ENCODE measurements at places on chromosomes 16 and 17. TPM values are rescaled to one million over a fixed set of nuclear protein-coding genes. Genes with fewer than 3 reads are reported as not detected.

- DNase-seq, result no peak
These were observed at the start of gene CENPX for GRCh38 chr17:82022310-82022980. CENPX (minus strand) TSS chr17:82022878; CDS start chr17:82022861, 17 bp downstream.

GRCh38 chr17:36892112-36892838, 45.0 kb upstream of the LHX1 start:
- DNase-seq, result peak; percentile 15

- DNase-seq, result no peak
These were observed 103.3 kb downstream of the METRNL start for GRCh38 chr17:83182620-83183101.

DNA sequence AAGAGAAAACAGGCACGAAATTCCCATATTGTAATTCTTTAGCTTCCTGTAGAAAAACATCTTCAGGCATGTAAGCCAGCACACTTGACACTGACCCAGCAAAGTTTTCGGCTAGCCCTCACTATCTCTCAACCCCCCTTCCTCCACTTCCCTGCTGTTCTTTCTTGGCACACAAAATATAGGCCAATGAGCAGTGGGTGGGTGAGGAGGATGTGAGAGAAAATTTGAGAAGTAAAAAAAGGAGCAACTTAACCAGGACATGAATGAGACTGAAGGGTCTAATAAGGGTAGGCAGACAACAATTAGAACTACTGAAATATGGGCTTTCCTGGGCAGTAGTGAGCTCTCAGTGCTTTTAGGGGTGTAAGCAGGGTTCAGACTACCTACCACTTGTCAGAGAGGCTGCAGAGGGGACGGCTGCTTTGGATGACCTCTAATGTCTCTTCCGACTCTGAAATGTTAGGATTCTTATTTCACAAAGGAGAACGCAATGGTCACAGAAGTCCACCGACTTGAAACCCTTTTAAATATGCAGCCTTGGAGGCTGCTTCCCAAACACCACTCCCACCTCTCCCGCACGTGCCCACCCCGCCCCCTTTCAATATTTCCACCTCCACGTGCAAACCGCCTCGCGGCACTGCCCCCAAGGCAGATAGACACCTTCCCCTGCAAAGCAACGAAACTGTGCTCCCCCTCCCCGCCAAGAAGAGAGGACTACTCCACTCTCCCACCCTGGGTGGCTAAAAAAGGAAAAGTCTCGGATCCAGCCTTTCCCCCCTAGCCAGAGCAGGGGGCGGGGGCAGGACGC, 889 bp downstream of the MBTD1 start:
- peak; percentile 17 for DNase-seq

Gene CDYL2
- total RNA-seq, result 1.6 TPM

DNA sequence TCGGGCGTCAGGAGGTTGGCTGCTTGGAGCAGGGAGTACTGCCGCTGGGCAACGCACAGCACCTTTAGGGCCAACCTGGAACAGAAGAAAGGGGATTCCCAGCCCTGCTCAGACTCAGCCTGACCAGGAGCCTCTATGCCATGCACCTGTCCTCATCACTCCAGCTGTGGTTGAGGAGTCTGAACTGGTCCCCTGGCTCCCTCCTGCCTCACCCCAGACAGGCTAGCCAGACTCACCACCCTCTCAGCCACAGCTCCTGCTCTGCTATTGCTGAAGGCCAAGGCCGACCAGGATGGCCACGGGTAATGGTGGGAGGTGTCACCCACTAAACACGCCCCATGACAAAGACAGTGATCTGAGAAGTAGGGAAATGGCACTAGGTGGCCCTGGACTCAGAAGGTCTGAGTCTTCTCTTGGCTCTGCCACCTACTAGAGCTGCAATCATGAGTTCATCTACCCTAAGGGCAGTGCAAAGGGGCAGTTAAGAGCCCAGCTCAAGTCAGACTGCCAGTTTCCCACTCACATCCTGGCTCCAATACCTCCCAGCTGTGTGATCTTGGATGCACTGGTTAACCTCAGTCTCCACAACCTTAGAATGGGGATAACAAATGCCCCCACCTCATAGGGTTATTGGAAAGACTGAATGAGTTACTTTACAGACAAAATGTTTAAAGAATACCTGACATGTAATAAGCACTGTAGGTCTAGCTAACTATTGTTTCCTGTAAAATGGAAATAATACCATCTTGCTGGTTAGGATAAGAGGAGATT, 13.8 kb upstream of the GFAP start:
- no peak for DNase-seq

- no peak for DNase-seq
These were observed 6.5 kb downstream of the GOSR2 start for GRCh38 chr17:46929413-46929812.

GRCh38 chr17:58344047-58344790, 7.8 kb downstream of the SUPT4H1 start:
- DNase-seq, result no peak

Gene CES1
- total RNA-seq, result 19.1 TPM

GRCh38 chr16:56814537-56815432, 50.2 kb upstream of the SLC12A3 start:
- DNase-seq, result no peak

Gene TAC4
- not detected for total RNA-seq

DNA sequence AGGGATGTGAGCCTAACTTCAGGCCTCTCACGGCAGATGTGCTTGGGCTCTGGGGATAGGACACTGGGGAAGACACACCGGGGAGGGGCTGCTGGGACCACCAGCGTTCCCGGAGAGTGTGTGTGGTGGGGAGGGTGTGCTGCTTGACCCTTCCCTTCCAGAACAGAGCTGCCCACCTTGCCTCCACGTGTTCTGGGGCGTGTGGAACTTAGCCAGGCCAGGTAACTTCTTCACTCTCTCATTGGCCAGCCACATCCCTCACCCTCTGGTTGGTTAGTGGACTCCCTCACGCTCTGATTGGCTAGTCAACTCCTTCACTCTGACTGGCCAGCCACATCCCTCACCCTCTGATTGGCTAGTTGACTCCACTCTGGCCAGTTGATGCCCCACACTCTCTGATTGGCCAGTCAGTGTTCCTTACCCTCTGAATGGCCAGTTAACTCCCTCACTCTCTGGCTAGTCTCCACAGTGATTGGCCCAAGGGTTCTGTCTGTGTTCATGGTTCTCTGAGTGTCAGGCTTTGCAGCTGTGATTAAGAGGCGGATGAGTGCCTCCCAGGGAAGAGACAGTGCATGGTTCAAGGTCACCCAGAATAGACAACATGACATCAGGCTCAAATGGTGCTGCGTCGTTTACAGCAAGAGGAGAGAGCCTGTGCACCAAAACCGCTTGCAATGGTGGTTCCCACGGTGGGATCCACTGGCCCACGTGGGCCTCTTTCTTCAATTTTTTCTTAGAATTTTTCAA, 10.0 kb downstream of the TMEM235 start:
- DNase-seq, result no peak

DNA sequence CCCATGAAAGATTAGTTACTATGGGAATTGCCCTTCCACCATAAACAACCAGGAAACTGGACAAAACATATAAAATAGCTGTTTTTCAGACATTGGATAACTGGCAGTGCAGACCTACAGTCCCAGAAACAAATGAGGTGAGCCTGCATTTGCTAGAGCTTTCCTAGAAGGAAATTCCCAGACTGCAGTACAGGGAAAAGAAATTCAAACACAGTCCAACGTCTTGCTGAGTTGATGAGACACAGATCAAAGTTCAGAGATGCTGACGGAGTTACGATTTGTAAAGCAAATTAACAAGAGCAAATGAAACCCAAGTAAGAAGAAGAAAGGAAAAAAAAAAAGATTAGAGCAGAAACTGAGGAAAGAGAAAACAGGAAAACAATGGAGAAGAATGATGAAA, 41.3 kb upstream of the MNT start:
- no peak for DNase-seq

DNA sequence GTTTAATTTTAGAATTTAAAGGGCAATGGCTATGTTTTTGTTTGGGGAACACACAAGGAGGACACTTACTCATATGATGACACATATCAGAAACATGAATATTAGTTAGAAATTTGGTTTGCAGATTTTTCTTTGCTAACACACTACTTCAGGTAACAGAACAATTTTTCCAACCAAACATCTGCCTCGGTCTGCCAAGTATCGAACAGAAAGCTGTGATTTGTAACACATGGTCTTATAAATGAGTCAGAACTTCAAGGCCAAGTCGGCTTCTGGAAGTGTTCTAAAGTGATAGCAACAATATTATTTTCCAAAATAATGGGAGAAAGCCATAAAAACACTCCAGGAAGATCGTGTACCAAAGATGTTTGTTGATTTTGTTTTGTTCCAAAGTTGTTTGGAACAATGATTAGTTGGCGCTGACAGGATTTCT, 75.9 kb upstream of the PMFBP1 start:
- DNase-seq, result peak; percentile 67

Gene CNGB1
- not detected for total RNA-seq

DNA sequence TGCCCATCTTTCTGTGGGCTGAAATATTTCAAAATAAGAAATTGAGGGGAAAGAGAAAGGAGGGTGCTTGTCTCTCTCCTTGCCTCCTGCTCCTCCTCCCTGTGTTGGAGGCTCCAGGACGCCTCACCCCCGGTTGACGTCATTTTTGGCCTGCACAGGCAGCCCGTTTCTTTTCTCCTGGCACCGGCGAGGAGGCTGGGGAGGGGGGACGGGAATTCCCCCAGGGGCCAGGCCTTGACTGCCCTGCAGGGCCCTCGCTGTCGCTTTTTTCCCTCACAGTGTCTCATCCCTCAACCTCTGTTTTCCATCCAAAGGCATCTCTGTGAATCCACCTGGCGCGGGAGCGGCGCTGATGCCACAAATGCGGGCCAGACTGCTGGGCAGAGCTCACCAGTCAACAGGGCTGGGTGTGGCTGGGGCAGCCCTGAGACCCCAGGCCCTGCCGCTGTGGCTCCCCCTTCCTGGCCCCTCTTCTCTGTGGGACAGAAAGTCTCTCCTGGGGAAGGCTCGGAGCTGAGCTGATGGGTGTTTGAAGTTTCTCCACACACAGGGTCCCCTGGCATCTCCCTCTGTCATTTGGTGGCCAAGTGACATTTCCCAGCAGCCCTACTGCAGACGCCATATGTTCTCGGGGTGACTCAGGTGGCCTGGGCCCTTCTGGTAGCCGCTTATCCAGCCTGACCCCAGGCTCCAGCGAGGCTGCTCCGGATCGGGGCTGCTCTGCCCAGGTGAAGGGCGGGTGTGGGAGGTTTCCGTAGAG, 16.0 kb downstream of the CENPX start:
- DNase-seq, result no peak

DNA sequence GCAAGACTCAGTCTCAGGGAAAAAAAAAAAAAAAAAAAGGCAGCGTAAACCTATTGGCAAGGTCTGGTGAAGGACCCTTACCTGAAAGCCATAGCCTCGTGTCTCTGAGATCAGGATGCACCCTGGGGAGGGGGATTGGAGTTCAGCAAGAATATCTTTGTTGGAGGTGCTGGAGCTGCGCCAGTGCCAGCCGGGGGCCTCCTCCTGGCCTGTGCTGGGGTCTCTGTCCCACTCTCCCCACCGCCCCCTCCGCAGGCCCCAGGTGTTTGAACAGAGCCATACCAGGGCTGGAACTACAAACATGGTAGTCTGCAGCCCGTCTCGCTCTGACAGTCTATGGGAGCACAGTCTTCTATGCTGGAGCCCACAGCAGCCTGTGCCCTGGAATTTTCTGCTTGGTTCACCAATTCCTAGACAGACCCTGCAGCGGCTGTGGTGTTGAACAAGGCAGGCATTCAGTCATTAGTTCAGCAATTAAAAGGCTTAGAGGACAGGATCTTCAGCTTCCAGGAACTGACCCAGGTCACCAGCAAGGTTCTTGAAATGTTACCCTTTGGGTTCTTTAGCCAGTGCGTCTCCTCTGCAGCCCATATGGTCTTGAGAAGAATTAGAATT, 42.2 kb upstream of the KIFC3 start:
- DNase-seq, result no peak

- no peak for DNase-seq
These were observed 1643.5 kb downstream of the TP53TG3F start for GRCh38 chr16:35102780-35103403.

- no peak for DNase-seq
These were observed 109.4 kb upstream of the AXIN2 start for GRCh38 chr17:65670667-65671371.

DNA sequence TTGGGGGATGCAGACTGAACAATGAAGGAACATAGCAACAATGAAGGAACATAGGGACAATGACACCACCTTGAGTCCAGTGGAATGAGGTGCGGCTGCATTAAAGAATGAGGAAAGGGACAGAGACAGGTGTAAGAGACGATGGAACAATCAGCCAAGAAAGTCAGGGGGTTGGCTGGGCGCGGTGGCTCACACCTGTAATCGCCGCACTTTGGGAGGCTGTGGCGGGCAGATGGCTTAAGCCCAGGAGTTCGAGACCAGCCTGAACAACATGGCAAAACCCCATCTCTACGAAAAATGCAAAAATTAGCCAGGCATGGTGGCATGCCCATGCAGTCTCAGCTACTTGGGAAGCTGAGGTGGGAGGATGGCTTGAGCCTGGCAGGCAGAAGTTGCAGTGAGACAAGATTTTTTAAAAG, 13.6 kb upstream of the CBFB start:
- DNase-seq, result no peak

- no peak for DNase-seq
These were observed 79.9 kb downstream of the TMEM100 start for GRCh38 chr17:55642741-55643140.

- DNase-seq, result no peak
These were observed 432.2 kb upstream of the KIF2B start for GRCh38 chr17:53390575-53390974.

Gene SLFN5
- 7.8 TPM for total RNA-seq

- DNase-seq, result no peak
These were observed 378.9 kb downstream of the CDH13 start for GRCh38 chr16:83005653-83006160.

Gene ADAD2
- 4.0 TPM for total RNA-seq

DNA sequence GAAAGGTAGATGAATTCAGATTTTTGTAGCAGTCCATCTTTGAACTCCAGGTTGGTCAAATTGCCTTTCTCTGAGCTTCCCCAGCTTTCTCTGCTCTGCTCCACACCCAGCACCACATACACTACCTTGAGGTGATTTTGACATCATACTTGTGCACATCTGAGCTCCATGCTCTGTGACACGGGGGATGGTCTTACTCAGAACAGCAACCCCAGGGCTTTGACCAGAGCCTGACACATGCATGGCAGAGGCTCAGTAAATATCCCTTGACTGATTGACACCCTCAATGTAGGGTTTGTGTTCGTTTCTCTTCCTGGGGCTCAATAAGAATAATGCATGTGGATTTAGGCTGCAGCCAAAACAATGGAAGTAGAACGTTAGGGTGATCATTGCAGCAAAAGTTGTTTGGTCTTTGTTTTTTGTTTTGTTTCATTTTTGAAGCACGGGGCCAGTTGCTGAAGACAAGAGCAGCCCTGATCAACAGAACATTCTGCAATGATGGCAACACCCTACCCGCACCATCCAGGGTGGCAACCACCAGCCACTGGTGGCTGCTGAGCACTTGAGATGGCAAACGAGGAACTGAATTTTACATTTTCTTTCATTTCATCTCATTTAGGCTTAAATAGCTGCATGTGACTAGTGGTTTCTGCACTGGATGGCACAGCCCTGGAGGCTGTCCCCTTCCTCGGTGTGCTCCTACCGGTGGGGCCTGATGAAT, 224.8 kb upstream of the TNRC6C start:
- DNase-seq, result no peak

Gene WSB1
- 106 TPM for total RNA-seq

- no peak for DNase-seq
These were observed 5.5 kb downstream of the SEC14L1 start for GRCh38 chr17:77146246-77146632.

- DNase-seq, result no peak
These were observed 36.2 kb upstream of the MAP3K14 start for GRCh38 chr17:45353043-45353442.

GRCh38 chr16:29999605-30000004, 3.6 kb downstream of the INO80E start:
- DNase-seq, result no peak
